ENCODE measurements at places on chromosomes 16 and 17. TPM values are rescaled to one million over a fixed set of nuclear protein-coding genes. Genes with fewer than 3 reads are reported as not detected.

GRCh38 chr17:43689131-43689530, 27.4 kb upstream of the MEOX1 start:
- H3K4me3 ChIP-seq: no peak overlapping the region
- H3K27ac ChIP-seq: no peak overlapping the region
- H3K36me3 ChIP-seq: no peaks in the 10 kb centered on the region
- no peak for DNase-seq

GRCh38 chr16:6484935-6485334, 847.7 kb upstream of the RBFOX1 start:
- no peaks in the 10 kb centered on the region for H3K36me3 ChIP-seq
- H3K4me1 ChIP-seq: no peaks in the 10 kb centered on the region
- peaks cover 47% of the 10 kb centered on the region for H3K27me3 ChIP-seq
- no peak overlapping the region for H3K27ac ChIP-seq
- no peak for DNase-seq

Gene MT1F
- total RNA-seq: 11.3 TPM

- DNase-seq: peak; percentile 61
- peaks cover 39% of the 10 kb centered on the region for H3K4me1 ChIP-seq
- peak overlapping the region; percentile 53 for H3K4me3 ChIP-seq
- peak overlapping the region; percentile 74 for H3K27ac ChIP-seq
- no peaks in the 10 kb centered on the region for H3K36me3 ChIP-seq
- H3K27me3 ChIP-seq: no peaks in the 10 kb centered on the region
Observed at GRCh38 chr17:1203111-1203966, 23.6 kb upstream of the ABR start.

DNA sequence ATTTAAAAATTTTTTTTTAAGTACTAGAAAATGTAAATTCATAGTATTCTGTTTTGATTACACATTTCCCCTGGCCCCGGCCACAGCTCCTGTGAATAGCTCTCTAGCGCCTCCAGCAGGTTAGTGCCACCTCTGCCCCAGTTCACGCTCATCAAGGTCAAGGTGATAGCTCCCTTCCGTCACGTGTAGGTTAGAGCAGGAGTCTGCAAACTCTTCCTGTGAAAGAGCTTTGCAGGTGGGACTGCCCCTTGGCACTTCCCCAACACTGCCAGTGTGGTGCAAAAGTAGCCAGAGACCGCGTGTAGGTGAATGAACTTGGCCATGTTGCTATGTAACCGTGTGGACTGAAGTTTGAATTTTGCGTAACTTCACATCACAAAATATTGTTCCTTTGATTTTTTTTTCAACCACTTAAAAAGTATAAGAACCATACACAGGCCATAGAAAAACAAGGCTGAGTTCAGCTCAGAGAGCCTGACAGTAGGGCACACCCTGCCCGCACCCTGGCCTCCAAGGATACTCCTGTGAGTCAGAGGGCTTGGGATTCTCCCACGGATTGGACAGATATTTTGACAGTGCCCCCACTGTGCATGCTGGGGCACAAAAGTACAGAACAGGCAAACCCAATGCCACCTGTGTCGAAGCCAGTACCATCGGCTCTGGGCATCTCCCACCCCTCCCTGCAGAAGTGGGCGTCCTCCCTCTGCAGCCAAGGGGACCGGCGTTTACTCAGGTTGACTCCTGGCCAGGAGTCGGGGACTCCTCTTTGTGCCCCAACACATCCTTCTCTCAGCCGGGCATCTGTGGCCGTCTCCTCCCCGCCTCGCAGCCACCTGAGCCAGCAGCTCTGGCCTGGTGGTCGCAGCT, 92.0 kb upstream of the CHMP6 start:
- H3K4me1 ChIP-seq: no peaks in the 10 kb centered on the region
- no peaks in the 10 kb centered on the region for H3K27me3 ChIP-seq
- H3K27ac ChIP-seq: peak overlapping the region; percentile 48
- H3K36me3 ChIP-seq: no peaks in the 10 kb centered on the region

Gene PEMT
- total RNA-seq: 10.2 TPM

DNA sequence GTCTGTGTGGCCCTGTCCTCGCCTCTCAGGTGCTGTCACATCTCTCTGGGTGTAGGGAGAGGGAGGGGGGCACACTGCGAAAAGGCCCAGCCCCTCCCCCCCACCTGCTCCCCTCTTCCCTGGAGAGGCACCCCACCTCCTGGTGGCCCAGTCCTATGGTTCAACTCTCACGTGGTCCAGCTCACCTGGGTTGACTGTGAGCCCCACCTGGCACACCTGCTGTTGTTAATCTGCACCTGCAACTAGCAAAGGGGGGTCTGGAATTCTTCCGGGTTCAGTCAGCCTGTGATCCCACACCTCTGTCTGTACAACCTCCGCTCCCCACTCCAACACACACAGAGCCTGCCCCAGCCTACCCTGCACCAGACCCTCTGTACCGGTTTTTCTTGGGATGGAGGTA, 2.0 kb upstream of the SYNGR2 start:
- H3K27me3 ChIP-seq: no peaks in the 10 kb centered on the region
- no peak overlapping the region for H3K4me3 ChIP-seq
- peaks cover 16% of the 10 kb centered on the region for H3K4me1 ChIP-seq
- H3K36me3 ChIP-seq: no peaks in the 10 kb centered on the region
- H3K27ac ChIP-seq: no peak overlapping the region

DNA sequence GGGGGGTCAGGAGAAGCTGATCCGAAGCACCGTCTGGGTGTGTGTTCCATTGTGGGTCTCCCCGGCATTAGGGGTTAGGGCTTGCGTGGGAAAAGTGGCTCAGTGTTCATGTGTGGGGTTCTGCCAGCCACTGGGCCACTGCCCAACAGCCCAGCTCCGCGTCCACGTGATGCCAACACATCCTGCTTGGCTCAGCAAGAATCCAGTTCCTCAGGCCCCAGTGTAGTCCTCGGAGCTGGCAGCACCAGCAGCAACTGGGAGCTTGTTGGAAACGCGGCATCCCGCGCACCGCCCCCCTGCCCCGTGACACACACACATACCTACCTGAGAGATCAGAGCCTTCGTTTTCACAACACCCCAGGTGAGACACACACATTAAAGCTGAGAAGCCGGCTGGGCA, 18.9 kb downstream of the LGALS9 start:
- H3K27ac ChIP-seq: no peak overlapping the region
- H3K27me3 ChIP-seq: no peaks in the 10 kb centered on the region
- peaks cover 26% of the 10 kb centered on the region for H3K4me1 ChIP-seq
- no peak overlapping the region for H3K4me3 ChIP-seq
- H3K36me3 ChIP-seq: no peaks in the 10 kb centered on the region
- DNase-seq: no peak

DNA sequence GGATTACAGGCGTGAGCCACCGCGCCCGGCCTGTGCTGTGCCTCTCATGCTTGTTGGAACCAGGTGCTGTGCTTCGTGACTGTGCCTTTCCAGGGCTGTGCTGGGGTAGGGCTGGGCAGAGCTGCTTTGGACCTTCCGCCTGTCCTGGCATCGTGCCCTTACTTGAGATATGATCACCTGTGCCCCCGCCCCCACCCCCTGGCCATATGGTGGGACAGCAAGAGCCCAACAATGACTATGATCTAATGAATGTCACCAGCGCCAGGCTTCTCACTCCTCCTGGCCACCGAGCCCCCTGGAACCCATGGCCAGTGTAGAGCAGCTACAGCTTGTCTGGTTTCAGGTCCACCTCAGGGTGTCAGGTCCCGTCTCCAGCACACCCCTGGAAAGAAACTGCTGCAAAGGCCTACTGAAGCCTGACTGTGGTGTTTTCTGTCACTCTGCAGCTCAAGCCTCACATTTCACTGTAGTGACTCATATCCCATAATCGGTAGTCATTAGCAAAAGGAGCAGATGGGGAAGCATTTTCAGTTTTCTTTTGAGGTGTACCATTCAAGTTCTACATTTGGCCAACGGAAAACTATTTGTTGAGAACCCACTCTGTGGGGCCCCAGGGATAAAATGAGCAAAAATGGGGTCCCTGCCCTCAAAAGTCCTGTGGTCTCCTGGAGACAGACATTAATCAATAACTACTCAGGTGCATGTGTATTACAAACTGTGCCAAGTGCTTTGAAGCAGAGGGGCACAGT, 22.1 kb downstream of the FCSK start:
- no peak overlapping the region for H3K4me3 ChIP-seq
- DNase-seq: no peak
- H3K27ac ChIP-seq: peak overlapping the region; percentile 24
- no peaks in the 10 kb centered on the region for H3K4me1 ChIP-seq

- H3K27me3 ChIP-seq: peaks cover 55% of the 10 kb centered on the region
- H3K27ac ChIP-seq: no peak overlapping the region
- no peak for DNase-seq
- H3K4me3 ChIP-seq: no peak overlapping the region
- H3K36me3 ChIP-seq: no peaks in the 10 kb centered on the region
Observed at GRCh38 chr17:66983414-66984021, 19.0 kb downstream of the CACNG4 start.

DNA sequence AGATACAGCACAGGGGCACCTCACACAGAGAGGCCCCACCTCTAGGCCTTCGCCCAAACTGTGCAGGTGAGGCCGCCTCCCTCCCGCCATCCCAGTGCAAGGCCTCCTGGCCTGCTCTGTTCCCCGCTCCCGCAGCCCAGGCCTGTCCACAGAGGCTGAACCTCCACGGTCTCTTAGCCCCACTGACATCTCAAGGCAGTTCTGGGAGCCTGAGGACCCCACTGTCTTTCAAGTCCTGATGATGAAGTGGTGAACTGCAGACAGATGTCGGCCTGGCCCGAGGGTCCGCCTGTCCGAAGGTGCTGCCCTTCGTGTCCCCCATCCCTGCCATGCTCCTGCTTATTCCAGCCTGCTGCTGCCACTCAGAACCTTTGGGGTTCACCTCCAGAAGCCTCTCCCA, 32.3 kb downstream of the ENGASE start:
- H3K27ac ChIP-seq: no peak overlapping the region
- no peak overlapping the region for H3K4me3 ChIP-seq
- DNase-seq: no peak
- H3K27me3 ChIP-seq: peaks cover 27% of the 10 kb centered on the region

DNA sequence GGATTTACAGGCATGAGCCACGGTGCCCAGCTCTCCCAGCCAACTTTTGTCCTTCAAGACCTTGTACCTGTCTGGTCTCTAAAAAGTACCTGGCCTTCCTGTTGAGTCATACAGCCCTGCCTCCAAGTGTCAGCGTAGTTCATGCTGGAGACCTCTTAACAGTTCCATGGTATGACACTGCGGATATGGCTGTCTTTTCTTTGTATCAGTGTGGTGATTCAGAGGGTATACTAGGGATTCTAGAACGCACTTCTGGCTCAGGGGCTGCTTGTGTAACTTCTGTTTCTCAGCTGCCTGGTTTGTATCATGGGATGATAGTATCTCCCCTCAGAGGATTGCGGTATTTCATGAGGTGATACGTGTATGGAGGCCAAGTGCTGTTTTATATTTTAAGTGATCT, 2.0 kb upstream of the TMEM11 start:
- peaks cover 33% of the 10 kb centered on the region for H3K4me1 ChIP-seq
- no peak overlapping the region for H3K27ac ChIP-seq
- H3K4me3 ChIP-seq: no peak overlapping the region
- H3K27me3 ChIP-seq: no peaks in the 10 kb centered on the region
- no peak for DNase-seq
- H3K36me3 ChIP-seq: no peaks in the 10 kb centered on the region

- DNase-seq: no peak
- no peak overlapping the region for H3K27ac ChIP-seq
- H3K36me3 ChIP-seq: no peaks in the 10 kb centered on the region
- no peaks in the 10 kb centered on the region for H3K27me3 ChIP-seq
- H3K4me3 ChIP-seq: no peak overlapping the region
- H3K4me1 ChIP-seq: no peaks in the 10 kb centered on the region
Observed at GRCh38 chr16:69250081-69250480, 61.1 kb upstream of the VPS4A start.

- H3K4me1 ChIP-seq: peaks cover 61% of the 10 kb centered on the region
- no peak for DNase-seq
- peak overlapping the region; percentile 19 for H3K4me3 ChIP-seq
- H3K27ac ChIP-seq: peak overlapping the region; percentile 83
Observed at GRCh38 chr16:27226976-27227705, 23.8 kb downstream of the KDM8 start.

DNA sequence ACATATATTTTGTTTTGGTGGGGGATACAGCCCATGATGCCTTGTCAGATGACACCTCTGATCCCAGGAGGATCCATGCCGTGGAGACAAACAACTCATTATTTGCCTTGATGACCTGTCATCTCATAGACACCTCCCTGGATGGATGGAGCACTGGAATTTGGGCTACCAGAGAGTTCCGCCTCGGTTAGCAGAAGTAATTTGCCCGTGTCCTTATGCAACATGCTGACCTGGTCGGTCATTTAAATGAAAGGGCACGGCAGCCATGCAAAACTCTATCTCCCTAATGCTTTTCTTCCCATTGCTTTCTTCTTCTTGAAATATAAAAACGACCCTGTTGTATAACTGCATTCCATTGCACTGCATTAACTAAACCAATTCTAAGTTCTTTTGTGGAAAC, 145.3 kb downstream of the GRIN2A start:
- no peak for DNase-seq
- no peaks in the 10 kb centered on the region for H3K36me3 ChIP-seq
- H3K27me3 ChIP-seq: no peaks in the 10 kb centered on the region
- no peaks in the 10 kb centered on the region for H3K4me1 ChIP-seq

Gene FA2H
- total RNA-seq: 52.6 TPM

DNA sequence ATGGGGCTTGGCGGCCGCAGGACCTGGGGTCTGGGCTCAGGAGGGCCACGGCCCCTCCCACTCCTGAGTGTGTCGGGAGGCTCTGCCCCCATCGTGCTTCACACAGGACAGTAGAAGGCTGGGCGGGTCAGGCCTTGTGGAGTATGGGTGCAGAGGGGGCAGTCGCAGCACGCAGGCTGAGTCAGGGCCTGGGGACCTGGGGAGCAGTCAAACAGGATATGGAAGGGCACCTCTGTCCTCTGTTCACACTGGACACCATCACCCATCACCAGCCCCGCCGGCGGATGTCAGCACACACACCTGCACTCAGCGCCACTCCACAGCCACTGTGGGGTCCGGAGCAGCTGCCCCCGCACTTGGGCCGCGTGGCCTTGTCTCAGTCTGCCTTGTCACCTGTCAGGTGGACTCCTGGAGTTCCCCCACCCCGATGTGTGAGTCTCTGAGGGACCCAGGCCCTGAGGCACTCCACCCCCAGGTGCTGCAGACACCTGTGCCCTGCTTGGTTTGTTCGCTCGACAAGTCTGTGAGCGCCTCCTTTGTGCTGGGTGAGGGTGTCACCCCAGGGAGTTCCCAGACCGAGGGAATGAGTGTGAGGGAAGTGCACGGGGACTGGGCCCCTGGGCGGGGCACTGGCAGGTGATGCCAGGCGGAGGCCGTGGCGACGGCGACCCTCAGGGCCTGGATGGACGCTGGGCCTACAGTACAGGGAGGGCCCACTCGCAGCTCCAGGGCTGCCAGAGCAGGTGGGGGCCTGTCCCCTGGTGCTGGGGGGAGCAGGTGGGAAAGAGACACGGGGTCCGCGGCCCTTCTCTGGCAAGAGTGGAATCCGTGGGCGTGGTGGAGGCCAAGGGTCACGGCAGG, 31.7 kb downstream of the ZFPM1 start:
- H3K36me3 ChIP-seq: no peaks in the 10 kb centered on the region
- DNase-seq: peak; percentile 80
- peaks cover 13% of the 10 kb centered on the region for H3K4me1 ChIP-seq
- H3K27me3 ChIP-seq: no peaks in the 10 kb centered on the region
- no peak overlapping the region for H3K4me3 ChIP-seq

GRCh38 chr17:29748400-29748799, 125.7 kb upstream of the CORO6 start:
- no peak overlapping the region for H3K27ac ChIP-seq
- H3K36me3 ChIP-seq: no peaks in the 10 kb centered on the region
- H3K27me3 ChIP-seq: no peaks in the 10 kb centered on the region
- DNase-seq: no peak
- H3K4me1 ChIP-seq: peaks cover 30% of the 10 kb centered on the region
- H3K4me3 ChIP-seq: no peak overlapping the region

GRCh38 chr17:75542728-75543336, 17.3 kb downstream of the LLGL2 start:
- H3K4me3 ChIP-seq: no peak overlapping the region
- H3K27ac ChIP-seq: peak overlapping the region; percentile 91
- H3K27me3 ChIP-seq: no peaks in the 10 kb centered on the region
- H3K36me3 ChIP-seq: no peaks in the 10 kb centered on the region
- DNase-seq: peak; percentile 42
